ENCODE measurements at places on chromosomes 1 and 21.

- no peak for DNase-seq
Measured at GRCh38 chr1:183864611-183865010, 59.7 kb downstream of the RGL1 start.

DNA sequence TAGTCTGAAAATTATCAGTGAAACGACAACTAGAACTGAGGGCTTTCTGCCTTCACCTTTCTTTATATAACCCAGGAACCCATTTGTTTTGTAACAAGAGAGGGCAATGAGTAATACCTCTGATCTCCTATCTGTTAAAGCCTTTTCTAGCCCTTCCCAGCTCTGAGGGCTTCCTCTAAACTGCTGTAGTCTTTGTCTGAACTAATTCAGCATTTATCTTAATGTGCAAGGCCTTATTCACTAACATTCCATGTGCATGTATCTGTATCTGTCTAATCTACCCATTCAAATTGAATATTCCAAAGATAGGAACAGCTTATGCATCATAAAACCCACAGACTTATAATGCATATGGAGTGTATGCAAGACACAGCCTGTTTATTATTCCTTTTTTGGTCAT lies 167.1 kb downstream of the LYPLAL1 start:
- no peak for DNase-seq

- DNase-seq = no peak
Measured at GRCh38 chr1:10934150-10934818, 78.2 kb upstream of the TARDBP start.

GRCh38 chr1:59195151-59195550 lies 101.7 kb upstream of the FGGY start:
- DNase-seq = no peak

DNA sequence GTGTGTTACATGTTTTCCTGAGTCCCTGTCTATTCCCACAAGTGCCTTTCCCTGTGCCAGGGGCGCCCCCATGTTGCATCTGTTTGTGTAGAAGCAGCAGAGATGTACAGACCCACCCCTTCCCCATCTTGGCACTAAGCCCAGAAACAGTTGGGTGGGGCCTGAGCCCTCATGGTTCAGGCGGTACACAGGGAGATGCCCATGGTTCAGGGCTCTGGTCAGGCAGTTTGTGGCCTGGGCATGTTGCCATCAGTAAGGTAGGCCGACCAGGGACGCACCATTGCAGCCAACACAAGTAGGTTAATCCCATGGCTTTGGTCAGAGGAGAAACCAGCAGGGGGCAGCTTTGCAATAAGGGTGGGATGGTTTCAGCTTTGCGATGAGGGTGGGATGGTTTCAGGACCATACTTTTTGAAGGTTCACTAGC lies 914 bp upstream of the ADGRB2 start:
- DNase-seq = no peak

All from activated CD4-positive, alpha-beta T cell treated with anti-CD3 and anti-CD28 coated beads, Interleukin-2, amount 50 U/mL, for 48 hours (primary cell).